ENCODE measurements at places on chromosomes 1 and 21.

- no peak for DNase-seq
Measured at GRCh38 chr1:240516069-240516468, 95.9 kb downstream of the GREM2 start.

- DNase-seq: peak; percentile 53
Measured at GRCh38 chr1:226939438-226940028, 561 bp upstream of the COQ8A start.

DNA sequence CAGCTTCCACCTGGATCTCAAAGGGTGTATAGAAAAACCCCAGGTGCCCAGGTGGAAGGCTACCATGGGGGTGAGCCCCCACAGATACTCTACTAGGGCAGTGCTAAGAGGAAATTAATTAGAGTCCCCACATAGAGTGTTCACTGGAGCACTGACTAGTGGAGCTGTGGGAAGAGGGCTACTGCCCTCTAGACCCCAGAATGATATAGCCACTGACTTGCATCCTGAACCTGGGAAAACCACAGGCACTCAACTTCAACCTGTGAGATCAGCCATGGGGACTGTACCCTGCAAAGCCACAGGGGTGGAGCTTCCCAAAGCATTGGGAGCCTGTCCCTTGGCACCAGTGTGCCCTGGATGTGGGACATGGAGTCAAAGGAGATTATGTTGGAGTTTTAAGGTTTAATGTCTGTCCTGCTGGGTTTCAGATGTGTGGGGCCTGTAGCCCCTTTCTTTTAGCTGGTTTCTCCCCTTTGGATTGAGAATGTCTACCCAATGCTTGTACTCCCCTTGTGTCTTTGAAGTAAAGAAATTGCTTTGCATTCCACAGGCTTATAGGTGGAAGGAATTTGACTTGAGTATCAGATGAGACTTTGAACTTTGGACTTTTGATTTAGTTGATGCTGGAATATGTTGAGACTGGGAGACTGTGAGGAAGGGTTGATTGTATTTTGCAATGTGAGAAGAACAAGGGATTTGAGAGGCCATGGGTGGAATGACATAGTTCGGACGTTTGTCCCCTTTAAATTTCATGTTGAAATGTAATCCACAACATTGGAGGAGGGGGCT, 31.8 kb upstream of the CDC14A start:
- no peak for DNase-seq

- DNase-seq: no peak
Measured at GRCh38 chr1:155455588-155456195, 106.9 kb downstream of the ASH1L start.

DNA sequence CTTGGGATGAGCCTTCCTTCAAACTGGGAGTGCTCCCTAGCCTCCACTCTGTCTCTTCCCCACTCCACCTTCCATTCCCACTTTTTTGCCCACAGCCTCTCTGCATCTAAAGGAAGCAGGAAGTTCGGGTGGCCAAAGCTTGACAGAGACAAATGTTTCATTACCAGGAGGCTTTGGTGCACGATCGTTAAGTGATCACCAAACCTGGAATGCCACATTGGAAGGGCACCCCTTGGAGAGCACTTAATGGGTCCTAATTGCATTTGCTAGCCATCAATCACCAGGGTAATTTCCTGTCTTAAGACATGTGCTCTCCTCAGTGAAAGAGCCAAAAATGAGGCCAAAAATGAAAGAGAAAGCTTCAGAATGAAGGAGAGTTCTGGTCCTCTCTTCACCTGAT, 206.5 kb downstream of the TNR start:
- DNase-seq: no peak

GRCh38 chr1:151705753-151706463, 10.7 kb downstream of the CELF3 start:
- no peak for DNase-seq

- DNase-seq: no peak
Measured at GRCh38 chr1:59013276-59013927, 229.6 kb upstream of the JUN start.

DNA sequence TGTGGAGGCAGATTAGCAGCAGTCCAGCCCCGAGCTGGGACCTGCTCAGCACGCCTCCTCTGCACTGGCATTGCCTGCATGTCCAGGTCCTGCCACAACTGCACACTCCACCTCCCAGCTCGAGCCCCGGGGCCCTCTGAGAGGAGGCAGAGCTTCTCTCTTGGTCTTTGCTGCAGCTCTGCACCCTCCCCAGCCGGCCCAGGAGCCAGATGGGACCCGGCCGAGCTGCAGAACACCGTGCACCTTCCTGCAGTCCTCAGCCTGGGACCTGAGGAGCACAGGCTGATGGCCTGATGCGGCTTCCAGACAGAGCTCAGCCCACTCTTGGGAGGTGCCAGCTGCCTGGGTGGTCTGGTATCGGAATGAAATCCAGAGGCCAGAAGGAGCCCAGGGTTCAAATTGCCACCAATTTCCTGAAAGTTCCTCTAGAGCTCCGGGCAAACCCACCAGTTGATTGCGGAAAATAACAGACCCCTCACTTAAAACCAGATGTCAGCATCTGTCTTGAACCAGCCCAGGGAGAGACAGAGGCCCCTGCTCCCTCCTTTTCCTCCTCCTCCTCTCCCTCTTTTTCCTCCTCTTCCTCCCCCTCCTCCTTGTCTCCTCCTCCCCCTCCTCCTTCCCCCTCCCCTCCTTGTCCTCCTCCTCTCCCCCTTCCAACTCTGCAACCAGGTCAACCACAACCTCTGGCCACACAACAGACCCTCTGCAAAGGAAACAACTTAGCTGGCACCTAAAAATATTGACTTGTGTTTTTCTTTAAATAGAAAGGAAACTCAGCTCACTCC, 10.6 kb upstream of the SPSB1 start:
- no peak for DNase-seq

DNA sequence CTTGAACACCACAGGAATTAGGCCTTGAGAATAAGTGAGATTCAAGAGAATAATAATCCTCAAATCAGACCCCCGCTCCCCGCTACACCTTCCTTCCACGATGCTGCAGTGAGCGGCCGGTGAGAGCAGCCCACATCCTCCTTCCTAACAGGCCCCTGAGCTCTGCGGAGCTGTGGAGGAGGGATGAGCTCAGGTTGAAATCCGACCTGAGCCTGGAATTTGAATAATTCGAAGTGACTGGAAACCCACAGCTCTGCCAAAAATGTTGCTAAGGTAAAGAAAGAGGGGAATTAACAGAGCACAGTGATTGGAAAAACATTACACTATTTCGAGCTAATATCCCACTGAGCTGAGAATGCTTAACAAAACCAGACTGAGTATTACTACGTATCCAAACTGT, 90.0 kb downstream of the URB2 start:
- no peak for DNase-seq

GRCh38 chr1:52628614-52629324, 4.2 kb upstream of the SHISAL2A start:
- DNase-seq: no peak

GRCh38 chr1:86938855-86939254, 24.4 kb downstream of the HS2ST1 start:
- no peak for DNase-seq

- no peak for DNase-seq
Measured at GRCh38 chr1:44348061-44348485, 7.0 kb downstream of the ERI3 start.

DNA sequence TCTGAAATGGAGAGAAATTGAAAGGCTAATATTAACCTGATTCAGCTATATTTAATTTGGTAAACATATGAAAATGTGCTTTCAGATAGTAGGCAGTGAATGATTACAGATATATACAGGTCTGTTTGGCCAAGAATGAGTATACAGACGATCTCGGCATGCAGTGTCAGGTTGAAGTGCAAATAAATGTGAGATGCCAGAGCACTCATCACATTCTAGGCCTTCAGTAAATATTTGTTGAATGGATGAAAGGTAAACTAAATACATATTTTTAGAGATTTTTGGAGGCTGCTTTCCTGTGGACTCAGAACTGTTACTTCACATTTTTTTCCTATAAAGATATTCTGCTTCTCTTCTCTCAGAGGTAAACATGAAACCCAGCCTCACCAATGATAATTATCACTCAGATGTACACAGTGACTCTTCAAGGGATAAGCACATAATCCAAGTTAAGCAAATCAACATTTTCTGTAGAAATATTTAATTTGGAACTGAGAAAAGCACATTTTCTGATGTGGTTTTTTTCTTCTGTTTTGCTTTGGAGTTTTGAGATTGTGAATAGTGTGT, 702.9 kb downstream of the BRINP3 start:
- DNase-seq: no peak

DNA sequence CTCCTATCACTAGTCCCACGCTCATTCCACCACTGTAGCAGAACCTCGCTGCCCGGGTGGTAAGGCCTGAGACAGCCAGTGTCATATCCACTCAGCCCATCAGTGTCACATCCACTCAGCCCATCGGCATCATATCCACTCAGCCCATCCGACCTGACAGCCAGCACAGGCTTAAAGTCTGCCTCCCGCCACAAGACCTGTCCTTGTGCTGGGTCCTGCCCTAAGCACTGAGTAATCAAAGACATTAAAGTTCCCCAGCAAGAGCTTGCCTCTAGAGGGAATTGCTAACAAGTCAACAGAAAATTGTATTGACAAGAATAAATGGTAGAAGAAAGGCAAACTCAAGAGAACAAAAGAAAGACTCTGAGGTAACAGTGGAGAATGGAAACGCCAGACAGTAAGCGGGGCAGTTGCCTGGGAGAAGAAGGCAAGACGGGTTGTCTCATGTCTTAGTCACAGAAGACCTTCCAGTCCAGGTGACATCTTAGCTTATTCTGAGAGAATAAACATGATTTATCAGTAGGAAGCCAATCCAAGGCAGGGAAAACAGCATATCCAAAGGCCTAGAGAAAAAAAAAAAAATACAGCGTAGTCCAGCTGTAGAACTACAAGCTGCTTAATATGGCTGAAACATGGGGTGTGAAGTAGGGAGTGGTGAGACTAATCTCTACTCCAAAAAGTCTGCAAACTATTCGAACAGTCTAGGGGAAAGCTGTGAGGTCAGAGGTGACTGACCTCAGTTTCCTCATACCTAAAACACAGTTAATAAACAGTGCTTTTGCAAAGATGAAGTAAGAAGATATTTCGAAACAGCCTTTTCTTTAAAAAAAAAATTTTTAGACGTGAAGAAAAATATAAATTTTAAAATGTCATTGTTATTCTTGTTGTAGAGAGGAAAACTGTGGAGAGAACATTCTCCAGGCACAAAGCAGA, 1.1 kb downstream of the ITLN1 start:
- DNase-seq: no peak

DNA sequence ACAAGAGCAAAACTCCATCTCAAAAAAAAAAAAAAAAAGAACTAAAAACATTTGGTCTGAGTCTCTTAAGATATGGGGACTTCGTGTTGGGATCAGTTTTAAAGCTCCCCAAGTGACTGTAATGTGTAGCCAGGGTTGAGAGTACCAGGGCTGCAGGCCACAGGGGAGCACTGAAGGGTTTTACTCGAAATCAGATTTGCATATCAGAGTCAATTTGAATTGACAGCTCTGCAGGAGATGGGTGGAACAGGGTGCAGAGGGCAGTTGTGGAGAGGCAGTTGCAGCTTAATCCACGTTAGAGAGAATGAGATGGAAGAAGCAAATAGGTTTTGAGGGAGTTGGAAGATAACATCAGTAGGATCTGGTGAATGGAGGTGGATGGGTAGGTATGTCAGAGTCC, 20.6 kb upstream of the ELOA start:
- DNase-seq: no peak

- DNase-seq: no peak
Measured at GRCh38 chr1:180815188-180815587, 97.5 kb upstream of the KIAA1614 start.

DNA sequence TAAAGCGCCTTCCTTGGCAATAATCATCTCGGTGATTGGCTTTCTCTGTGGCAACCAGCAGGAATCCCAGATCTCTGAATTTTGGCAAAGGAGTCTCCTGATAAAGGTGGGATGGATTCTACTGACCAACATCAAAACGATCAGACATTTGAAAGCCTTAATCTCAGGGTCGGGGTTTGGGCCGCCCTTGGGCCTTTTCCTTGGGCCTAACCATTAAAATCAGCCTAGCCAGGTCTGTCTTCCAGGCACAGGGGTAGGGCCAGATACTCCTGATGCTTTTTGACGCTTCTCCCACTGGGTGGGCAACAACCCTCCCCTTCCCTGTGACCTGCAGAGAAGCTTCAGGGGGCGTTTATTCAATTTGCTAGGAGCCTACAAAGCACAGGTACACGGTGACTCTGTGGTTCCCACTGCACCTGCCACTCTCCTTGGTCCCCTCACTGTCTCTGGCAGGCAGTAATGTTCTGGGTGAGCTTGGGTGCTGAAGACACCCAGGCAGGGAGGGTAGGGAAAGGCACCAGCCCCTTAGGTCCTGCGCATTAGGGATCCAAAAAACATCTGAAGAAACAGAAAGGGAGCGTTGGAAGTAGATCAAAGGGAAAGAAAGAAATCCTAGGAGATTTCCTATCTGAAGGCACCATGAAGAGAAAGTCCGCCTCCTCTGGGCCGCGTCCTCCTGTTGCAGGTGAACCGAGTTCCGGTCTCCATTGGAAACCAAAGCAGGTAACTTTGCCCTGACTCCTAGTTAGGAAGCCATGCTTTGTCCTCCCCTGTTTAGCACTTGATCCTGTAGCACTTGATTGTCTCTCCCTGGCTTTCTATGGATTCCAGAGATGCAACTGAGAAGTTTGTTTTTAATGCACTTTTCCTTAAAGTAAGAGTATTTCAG, 12.3 kb downstream of the RNU1-2 start:
- DNase-seq: no peak

DNA sequence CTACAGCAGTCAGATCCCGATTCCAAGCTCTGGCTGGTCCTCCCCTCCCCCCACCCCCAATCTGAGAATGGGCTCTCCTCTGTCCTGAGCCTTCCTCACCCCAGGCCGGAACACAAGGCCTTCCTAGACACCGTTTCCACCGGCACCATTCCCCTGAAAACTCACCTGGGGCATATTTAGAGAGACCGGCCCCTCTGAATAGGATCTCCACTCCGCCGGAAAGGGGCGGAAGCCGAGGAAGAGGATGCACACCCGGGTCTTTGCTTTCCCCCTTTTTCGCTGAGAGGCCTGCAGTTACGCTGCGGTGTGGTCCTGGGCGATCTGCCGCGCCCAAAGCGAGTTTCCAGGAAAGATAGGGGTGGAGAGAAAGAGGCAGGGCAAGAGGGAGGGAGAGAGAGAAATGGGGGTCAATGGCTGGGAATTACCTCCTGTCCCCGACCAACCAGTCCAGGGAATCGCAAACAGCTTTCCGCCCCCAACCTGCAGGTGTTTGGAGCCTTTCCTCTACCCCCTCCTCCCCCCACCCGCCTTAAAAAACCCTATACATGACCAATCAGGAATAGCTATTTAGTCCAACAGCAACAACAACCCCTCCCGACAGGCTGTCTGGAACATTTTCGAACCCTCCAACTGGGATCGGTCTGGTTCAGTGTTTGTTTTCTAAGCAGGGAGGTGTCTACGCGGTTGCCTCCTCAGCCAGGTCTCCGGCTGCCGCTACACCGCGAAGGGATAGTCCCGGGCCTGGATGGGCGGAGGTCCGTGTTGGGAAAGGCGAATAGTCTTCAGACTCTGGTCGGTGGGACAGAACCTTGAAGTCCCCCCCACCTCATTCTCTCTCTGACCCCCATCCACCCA, 2.8 kb downstream of the TAL1 start:
- DNase-seq: no peak

All from activated CD4-positive, alpha-beta T cell treated with anti-CD3 and anti-CD28 coated beads for 1 hour (primary cell).